Spinal cord (tissue), 10 donors: ENCODE measurements at places on chromosomes 5 and 9. TPM values are rescaled to one million over a fixed set of nuclear protein-coding genes. Genes with fewer than 3 reads are reported as not detected.

The CCDC152 gene
- total RNA-seq, result 13.8 TPM

The GPRIN1 gene
- total RNA-seq, result 14.7 TPM

DNA sequence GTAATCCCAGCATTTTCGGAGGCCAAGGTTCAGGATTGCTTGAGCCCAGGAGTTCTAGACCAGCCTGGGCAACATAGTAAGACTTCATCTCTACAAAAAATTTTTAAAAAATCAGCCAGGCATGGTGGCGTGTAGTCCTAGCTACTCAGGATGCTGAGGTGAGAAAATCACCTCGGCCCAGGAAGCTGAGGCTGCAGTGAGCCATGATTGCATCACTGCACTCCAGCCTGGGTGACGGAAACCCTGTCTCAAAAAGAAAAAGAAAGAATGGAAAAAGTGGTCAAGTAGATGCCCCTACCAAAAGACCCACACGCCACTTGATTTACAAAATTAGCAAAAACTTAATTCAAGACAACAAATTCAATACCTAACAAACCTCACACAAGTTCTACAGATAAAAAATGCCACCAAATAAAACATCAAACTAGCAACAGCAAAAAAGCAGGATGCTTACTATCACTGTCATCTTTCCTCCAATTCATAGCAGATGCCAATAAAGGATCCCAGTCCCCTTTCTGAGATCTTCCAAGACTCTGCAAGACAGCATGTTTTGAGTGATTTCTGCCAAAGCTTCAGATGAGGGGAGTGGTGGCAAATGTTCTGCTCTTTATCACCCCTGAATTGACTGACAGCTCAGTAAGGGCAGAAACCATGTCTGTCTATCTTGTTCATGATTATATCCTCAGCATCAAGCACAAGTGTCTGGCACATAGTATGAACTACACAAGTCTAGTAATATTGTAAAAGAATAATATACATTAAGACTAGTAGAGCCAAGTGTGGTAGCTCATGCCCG, 34.2 kb upstream of the TESK1 start:
- DNase-seq, result no peak

DNA sequence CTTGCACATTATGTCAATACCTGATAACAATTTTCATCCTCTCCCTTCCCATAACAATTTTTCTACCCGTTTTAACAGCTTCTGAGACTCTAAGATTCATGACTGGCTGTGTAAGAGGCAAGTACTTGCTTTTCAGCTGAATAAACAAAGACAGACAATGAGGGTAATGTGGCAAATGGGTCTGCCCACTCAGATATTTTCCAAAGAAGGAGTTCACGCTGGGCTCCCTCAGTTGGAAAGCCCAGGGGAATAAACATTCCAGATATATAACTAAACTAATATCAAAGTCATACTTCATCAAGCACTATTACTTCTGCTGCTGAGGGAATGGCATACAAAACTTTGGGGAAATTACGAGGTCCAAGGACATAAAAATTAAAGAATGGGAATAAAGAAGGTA, 24.4 kb downstream of the MEGF9 start:
- no peak for DNase-seq

DNA sequence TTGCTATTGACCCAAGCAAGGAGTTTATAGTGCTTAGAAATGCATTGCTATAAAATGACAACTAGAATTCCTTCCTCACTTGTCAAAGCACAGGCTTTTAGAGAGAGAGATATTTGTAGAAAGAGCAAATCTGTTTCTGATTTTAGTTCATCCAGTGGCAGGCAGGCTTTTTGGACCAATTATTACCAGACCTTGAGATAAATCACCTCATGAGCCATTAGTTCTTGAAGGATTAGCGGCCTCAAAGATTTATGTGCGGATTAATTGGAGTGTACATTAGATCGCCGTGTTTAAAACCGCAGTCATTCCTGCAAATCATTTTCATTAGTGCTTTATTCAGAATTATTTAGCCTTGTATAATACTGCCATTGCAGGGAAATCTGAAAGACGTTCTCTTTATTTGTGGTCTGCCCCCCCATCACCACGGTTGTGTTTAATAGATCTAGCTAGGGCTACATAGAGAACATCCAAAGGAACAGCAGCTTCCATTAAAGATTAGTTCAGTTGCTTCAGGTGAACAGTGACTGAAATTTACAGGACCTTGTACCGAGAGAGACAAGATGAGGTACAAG, 28.8 kb upstream of the TJP2 start:
- no peak for DNase-seq

DNA sequence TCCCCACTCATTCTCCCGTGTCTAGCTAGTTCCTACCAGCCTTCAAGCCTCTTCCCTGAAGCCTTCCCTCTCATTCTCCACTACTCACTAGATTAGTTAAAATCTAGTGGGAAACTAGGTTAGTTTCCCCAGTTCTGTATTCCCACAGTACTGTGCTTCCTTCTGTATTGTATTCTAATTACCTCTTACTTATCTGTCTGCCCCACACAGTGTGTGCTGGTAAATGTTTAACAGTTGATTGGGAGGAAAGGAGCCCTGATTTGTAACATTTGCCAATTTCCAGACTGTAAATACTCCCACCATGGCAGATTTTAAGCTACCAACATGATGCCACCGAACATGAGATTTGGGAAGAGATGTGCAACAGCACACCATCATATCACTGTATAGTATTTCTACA, 8.3 kb downstream of the KLHL3 start:
- DNase-seq, result no peak

- DNase-seq, result no peak
Measured at GRCh38 chr9:4661165-4661564, 929 bp upstream of the PLPP6 start.

DNA sequence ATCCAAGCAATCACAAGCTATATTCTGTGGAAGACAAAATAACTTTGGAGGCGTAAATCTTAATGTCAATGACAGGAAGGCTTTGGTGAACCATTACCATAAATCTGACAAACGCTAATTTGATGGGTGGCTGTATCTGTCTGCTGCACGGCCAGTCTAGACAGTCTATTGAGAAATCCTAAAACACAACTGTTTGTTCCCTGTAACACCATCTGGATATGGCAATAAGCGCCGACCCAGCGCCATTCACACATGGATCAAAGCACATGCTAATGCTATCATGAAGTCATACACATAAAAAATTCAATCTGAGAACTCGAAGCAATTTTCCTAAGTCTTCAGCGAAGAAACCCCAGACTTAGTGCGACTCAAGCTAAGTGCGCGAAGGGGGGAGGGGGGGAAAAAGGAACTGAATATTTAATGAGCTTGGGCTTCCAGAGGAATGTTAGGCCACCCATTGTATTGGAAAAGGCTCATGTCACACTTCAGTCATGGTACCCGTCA, 95.1 kb downstream of the ARL15 start:
- DNase-seq, result no peak

- no peak for DNase-seq
Measured at GRCh38 chr9:92187989-92188714, 72.9 kb upstream of the SPTLC1 start.

DNA sequence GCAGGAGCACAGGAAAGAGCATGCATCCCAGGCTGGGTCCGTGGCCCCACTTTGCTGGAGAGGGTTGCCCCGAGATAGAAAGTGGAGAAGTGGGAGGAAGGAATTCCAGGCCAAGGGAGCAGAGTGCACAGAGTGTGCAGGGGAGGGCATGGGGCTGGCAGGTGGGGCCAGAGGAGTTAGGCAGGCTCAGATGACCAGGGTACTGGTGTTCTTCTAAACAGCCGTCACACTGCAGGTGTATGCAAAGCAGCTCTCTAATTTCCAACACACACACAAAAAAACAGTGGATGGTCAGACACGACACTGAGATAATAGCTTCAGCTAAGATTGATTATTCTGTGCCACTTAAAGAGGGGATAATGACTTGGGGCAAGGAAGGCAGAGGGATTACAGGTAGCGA, 212.2 kb downstream of the MTRR start:
- no peak for DNase-seq

DNA sequence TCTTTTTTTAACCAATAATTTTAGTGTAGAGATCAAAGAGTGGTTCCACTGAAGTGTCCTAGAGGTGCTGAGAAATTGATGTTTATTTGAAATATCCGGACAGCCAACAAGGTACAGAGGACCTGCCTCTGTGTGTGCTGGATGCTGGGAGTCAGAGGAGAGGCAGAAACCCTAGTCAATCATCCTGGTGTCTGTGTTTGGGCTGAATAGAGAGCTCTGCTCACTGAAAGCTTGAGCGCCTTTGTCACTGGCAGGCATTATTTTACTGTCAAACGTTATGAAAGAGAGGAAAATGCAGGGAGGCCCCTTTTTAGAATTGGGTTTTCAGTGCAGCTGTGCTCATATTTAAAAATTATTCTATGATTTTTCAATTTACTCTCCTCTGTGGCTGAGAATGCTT, 480.3 kb upstream of the TYRP1 start:
- peak; percentile 9 for DNase-seq
